ENCODE measurements at places on chromosomes 13 and 19.

DNA sequence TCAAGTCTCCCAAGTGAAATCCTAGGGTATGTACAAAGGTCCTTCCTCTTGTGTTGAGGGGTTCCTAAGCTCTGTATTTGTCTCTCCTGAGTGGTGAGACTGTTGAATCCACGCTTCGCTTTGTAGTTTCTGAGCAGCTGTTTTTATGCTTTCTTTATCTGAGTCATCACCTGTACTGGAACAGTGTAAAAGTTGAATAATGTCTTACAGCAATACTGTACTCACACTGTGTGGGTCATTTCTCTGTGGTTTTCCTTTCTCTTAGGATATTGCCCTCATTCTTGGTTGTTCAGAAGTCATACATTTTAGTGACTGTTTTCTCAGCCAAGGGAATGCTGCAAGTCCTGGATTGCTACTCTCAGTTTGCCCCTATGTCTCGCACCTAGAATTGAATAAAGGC is 1596.6 kb downstream of the SLITRK5 start:
- DNase-seq, result no peak

- no peak for DNase-seq
Measured at GRCh38 chr19:15300533-15301197, 31.7 kb downstream of the BRD4 start.

DNA sequence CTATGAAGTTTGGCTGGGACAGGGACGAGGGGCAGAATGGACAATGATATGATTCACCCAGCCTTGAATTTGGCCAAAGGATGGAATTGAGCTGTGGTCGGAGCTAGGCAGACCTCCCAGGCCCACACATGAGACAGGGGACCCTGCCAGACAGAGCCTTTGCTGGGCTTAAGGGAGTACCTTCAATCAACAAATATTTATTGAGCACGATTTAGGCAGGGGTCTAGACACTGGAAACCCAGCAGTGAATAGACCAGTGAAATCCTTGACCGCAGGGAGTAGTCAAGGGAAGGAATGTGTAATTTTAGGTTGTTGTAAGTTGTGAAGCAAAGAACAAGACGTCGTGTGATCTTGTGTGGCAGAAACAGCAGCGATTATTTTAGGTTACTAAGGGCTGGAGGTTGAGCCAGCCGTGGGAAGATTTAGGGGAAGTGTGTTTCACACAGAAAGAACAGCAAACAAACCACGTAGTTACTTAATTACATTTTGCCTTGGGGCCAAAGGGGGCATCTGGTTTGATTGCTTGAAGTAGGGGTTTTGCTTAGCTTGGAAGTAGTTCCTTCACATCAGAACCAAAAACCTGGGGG is 16.9 kb upstream of the AP1M2 start:
- DNase-seq, result no peak

DNA sequence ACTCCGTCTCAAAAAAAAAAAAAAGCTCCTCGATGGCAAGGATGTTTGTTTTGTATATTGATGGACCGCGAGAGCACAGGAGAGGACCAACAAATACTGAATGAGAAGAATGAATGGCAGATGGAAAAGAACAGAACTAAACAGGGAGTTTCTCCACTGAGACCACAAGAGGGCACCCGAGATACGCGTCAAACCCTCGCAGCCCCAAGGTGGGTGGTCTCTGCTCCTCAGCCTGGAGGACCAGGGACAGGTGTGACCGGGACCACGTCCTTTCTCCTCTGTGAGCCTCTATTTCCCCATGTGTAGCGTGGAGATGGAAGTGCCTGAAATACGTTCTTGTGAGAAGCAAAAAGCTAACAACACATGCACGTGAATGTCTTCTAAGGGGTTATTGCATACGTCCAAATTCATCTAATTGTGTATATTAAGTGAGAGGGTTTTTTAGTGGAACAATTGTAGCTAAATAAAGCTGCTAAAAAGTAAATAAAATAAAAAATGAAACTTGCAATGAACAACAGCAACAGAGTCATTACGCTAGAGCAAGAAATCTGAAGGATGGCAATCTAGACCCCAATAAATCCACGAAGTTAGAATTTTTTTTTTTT is 8.3 kb upstream of the CDC42EP5 start:
- peak; percentile 57 for DNase-seq

DNA sequence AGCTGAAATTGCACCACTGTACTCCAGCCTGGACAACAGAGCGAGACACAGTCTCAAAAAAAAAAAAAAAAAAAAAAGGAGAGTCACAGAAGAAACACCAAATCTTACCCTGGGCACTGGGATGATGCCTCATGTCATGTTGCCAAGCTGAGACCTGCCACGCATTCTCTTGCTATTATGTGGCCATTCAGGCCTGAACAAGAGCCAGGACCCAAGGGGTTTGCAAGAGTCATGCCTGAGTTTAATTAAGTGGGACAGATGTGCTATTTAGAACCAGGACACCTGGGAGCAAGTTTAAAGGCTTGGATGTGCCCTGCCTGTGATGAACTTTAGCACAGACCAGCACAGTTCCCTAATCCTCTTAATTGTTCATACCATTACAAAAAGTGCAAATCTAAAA is 9.8 kb downstream of the PNMA8A start:
- no peak for DNase-seq

GRCh38 chr19:55603581-55604292 is 1.7 kb upstream of the ZNF865 start:
- no peak for DNase-seq

- no peak for DNase-seq
Measured at GRCh38 chr19:4379383-4380253, 20.7 kb downstream of the SH3GL1 start.

DNA sequence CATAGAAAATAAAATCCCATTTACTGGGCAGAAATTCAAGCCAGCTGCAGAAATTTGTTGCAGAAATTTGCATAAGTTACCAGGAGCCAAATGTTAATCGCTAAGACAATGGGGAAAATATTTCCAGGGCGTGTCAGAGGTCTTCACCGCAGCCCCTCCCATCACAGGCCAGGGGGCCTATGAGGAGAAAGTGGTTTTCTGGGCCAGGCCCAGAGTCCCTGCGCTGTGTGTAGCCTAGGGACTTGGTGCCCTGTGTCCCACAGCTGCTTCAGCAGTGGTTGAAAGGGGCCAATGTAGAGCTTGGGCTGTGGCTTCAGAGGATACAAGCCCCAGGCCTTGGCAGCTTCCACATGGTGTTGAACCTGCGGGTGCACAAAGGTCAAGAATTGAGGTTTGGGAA is 278.9 kb upstream of the PCDH9 start:
- DNase-seq, result no peak

- DNase-seq, result no peak
Measured at GRCh38 chr13:53941588-53942190, 913.1 kb downstream of the OLFM4 start.

DNA sequence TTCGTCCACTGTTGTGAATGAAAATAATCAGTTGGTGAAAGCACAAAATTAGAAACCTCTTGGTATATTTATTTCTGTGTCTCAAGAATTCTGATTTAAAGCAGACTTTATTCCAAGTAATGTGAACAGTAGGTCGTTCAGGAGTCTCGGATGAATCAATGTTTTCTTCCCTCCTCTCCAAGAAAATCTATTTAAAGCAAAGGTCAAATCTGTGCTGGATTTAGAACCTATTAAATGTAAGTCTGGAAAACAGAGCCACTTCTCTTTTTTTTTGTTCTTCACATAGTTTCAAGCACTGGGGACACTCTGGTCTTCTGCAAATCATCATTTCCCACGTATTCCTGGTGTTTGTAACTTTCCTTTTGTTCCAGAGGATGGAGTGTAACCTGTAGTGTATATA is 312.7 kb downstream of the ATP8A2 start:
- no peak for DNase-seq

DNA sequence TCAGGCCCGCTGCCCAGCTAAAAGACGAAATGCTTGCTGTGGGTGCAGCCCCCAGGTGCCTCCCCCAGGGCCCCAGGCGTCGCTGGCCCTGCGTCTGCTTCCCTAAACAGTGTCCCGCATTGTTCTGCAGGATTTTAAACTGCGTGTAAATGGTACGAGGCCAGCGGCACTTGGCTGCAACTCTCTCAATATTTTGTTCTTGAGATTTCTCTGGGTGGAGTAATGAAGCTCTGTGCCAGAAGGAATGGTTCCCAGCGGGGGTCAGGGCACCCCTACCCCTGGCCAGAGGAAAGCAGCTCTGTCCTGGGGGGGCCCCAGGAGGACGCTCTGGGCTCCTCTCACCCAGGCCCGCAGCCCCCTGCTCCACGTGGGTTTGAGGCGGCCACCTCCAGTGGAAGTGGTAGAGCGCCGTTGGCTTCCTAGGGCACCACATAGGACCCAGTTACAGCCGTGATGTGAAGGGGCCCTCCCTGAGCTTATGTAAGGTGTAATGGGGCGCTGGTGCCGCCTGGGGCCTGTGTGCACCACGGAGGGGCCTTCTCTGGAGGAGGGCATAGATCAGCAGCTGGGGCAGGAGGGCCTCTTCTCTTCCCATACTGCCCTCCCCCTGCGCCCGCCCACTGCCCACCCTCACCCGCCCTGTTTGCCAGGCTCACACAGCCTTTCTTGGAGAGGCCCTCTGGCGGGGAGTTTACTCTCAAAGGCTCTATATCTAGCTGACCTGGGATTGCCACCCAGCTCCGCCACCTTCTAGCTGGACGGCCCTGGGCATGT is 19.8 kb downstream of the PAK4 start:
- DNase-seq, result no peak

- peak; percentile 57 for DNase-seq
Measured at GRCh38 chr19:49890349-49891311, 6.1 kb downstream of the IL4I1 start.

DNA sequence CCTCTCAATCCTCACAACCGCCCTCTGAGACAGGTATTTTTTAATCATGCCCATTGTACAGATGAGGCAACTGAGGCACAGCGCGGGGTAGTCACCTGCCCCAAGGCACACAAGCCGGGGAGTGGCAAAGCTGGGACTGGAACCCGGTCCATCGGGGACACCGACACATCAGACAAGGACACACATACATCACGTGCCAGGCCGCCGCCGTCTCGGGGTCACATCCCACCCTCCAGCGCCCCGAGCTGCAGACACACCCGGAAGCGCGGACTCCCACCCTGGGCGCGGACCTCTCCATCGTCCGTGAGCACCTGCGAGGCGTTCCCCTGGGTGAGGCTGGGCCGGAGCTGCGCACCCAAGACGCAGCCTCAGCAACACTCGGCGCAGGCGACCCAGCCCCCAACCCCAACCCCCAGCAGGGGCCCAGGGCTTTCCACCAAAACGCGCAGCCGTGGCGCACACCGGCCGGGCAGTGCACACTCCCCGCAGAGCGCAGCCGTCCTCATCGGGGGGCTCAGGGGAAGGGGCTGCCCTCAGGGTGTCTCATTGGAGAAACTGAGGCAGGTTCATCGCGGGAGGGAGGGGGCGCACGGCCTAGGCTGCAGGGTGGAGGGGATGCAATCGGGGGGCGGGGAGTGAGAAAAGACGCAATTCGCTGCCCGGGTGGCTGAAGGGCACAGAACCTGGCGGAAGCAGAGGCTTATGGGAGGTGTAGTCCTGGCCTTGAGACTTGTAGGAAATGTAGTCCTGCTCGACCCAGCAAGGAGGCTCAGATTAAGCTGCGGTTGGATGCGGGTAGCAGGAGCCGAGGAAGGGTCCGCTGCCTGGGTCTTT is 1.9 kb upstream of the LMTK3 start:
- DNase-seq, result peak; percentile 55

GRCh38 chr19:1955171-1956121 is 14.5 kb downstream of the CSNK1G2 start:
- DNase-seq, result no peak

DNA sequence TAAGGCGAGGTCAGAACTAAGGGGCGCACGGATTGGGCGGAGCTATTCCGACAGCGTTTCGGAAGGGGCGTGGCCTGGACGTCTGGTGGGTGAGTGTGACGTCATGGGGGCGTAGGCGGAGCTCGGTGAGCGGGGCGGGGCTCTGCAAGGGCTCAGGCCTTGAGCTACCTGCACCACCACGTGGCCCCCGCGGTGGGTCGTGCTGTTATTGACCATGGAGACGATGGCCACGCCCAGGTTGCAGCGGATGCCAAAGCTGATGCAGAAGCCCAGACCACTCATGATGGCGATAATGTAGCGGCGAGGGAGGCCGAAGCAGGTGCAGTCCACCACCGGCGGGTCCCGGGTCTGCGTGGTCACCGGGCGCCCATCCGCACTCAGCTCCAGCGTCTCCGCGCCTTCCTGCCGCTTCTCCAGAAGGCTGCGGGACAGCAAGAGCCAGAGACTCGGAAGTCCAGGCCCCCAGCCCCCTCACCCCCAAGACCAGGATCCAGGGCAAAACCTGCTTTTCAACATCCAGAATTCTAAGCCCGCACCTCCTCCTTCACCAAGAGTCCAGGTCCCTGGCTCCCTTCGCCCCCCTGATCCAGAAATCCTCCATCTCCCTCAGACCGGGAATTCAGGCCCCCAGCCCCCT is 4.8 kb downstream of the SLC17A7 start:
- peak; percentile 64 for DNase-seq

GRCh38 chr13:42816538-42816937 is 35.2 kb downstream of the FAM216B start:
- DNase-seq, result no peak

DNA sequence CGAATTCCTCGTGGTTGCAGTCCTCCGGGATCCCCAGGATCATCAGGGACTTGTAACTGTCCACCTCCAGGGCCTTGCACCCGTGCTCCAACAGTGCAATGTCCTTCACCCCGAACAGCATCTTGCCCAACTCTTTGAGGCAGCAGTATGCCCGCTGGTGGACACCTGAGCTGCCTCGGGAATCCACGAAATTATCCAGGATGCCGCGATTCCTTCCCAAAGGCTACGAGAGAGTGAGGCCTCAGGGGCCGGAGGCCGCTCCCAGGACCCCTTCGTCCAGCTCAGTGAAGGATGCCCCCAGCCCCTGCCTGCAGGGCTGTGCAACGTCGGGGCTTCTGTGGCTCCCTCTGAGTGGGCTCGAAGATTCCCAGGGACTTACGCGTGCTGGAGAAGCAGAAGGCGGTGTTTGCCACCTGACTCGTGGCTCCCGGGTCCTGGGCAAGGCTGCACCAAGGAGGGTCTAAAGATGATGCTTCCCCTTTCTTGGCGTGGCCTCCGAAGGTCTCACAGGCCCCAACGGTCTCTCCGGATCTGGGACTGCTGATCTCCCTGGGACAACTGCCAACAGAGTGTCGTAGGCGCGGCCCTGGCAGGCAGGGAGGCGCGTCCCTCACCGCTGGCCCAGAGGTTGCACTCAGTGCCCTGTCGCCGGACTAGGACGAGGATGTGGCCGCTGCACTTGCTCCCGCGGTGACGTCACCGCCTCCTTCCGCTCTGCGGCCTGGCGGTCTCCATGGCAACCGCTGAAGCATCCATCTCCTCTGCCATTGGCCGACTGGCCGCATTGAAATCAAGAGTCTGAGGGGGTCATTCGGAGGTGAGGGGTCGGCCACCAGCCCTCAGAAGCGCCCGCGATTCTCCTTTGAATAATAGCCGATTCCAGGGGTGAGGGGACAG is at the start of gene PNMA8C:
Gene PNMA8C (minus strand): TSS at position 698 of the 897 bp plus-strand sequence. CDS start 577 bp downstream, at position 121.
- DNase-seq, result peak; percentile 60
